Activated CD4-positive, alpha-beta T cell treated with anti-CD3 and anti-CD28 coated beads, Interleukin-2, amount 10 ng/mL, durations not matched to agents 7 days and 5 days (primary cell): ENCODE measurements at places on chromosomes 2 and 18. TPM values are rescaled to one million over a fixed set of nuclear protein-coding genes. Genes with fewer than 3 reads are reported as not detected.

DNA sequence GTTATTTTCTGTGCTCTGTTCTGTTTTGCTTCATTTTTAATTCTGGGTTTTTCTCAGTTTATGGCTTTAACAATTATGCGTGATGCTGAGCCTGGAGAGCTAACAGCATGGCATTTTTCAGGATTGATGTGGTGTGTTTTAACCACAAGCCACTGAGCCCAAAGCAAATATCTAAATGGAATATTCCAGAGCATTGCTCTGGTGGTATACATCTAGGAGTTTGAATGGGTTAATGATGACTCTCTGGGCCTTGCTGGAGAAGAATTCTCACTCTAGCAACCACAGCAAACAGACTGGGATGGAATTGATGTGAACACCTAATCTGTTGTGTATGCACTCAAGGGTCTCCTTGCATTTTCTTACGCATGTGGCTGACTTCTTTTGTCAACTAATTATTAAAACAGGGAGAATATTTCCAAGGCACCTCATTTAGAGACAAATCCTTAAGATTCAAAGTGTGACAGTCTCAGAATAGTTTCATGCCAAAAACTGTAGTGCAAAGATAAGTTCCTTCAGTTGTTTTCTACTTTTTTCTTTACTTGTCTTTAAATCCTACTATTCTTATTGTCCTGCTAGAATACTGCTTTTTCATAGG lies 164.0 kb downstream of the DTNA start:
- DNase-seq: no peak

DNA sequence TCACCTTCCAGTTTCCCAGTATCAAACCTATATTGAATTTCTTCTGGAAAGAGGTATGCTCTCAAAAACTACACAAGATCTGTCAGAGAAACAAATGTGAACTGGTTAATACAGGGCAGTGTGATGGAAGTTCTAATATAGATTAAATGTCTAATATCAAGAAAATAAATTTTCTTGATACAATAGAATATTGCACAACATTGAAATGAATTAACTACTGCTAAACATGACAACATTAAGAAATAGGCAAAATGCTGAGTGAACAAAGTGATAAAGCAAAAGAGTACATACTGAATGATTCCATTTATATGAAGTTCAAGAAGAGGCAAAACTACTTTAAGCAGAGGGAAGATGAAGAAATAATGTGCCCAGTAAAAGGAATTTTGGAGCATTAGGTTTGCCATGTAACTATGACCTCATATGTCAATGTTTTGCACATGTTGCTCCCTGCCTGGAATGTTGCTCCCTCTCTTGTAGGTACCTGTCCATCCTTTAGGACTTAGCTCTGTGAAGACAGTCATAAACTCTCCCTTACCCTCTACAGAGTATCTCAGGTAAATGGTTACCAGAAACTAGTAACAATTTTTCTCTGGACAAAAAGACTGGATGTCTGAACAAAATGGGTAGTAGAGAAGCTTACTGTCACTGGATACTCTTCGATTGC lies 339.0 kb downstream of the RAD51AP2 start:
- DNase-seq: no peak

GRCh38 chr2:6233993-6234392 lies 541.8 kb downstream of the SOX11 start:
- DNase-seq: no peak

DNA sequence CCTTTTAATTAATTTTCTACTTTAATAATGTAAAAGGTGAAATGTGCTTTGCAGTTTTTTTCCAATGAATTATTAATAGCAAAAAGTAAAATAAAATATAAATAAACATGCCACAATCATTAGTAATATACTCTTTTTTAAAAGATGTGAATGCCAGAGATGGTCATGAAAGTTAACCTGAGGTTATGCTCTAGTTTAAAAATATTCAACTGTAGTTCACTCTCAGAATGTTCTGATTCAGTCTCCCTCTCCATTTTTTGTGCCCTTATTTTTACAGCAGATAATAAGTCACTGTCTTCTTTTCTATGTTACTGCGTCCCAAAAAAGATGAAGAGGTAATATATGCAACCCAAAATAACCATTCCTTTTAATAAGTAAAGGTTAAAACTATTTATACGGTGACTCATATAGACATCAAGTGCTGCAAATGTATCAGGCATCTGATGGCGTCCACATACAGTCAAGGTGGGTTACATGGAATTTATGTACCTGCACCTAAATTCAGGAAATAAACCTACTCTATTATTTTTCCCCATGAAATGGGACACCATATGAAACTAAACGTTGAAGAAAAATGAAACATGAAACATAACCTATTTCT lies 153.6 kb upstream of the ZNF804A start:
- DNase-seq: no peak

DNA sequence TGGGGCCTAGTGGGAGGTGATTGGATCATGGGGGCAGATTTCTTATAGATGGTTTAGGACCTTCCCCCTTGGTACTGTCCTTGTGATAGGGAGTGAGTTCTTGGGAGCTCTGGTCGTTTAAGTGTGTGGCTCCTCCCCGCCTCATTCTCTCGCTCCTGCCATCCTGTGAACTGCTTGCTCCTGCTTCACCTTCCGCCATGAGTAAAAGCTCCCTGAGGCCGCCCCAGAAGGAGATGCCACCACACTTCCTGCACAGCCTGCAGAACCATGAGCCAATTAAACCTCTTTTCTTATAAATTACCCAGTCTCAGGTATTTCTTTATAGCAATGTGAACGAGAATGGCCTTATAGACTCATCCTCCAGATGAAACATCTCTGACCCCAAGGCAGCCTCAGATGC lies 101.5 kb downstream of the KCNF1 start:
- no peak for DNase-seq

- no peak for DNase-seq
Measured at GRCh38 chr2:68799140-68800026, 64.8 kb downstream of the ARHGAP25 start.

DNA sequence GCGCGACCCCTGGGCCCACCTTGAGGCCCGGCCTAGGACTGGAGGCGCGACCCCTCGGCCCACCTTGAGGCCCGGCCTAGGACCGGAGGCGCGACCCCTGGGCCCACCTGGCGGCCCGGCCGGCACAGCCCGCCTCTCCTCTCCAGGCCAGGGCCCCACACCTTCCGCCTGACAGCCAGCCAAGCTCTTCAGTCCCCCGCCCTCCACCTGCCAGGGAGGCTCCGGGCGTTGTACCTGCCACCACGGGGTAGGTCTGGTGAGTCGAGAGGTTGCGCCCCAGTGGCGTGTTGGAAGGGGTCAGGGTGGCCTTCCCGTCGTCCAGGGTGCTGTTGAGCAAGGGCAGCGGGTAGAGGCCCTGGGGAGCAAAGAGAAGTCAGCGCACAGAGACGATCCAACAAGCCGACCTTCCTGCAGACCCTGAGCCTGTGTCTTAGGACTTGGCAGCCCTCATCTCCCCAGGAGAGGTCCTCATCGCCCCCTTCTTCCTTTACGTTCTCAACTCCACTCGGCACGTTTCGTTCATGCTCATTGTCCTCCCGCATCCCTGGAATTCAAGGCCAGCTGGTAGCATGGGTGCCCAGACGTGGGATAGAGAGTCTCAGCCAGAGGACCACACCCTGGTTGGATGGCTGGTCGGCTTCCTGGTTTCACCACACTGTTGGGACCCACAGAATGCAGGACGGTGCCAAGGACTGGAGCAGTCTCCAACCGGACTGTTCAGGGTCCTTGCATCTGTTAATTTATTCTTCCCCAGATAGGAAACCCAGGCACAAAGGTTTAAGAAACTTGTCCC lies 42.2 kb downstream of the PAX8 start:
- DNase-seq: no peak

DNA sequence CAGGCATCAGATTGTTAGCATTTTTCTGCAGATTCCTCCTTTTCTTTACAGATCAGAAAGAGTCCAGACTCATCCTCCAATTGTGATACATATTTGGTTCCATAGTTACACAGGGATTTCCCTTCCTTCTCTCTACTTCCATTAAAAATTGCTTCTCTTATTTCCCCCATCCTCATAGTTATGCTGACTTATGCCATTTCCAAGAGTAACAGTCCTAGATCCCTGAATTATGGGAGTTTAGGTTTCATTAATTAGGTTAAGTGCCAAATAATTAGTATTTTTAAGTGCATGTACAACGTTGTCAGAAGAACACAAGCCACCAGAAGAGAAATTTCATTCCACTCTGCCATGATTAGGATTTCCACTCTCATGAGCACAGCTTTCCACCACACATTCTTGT lies 198.5 kb downstream of the BARD1 start:
- DNase-seq: no peak

DNA sequence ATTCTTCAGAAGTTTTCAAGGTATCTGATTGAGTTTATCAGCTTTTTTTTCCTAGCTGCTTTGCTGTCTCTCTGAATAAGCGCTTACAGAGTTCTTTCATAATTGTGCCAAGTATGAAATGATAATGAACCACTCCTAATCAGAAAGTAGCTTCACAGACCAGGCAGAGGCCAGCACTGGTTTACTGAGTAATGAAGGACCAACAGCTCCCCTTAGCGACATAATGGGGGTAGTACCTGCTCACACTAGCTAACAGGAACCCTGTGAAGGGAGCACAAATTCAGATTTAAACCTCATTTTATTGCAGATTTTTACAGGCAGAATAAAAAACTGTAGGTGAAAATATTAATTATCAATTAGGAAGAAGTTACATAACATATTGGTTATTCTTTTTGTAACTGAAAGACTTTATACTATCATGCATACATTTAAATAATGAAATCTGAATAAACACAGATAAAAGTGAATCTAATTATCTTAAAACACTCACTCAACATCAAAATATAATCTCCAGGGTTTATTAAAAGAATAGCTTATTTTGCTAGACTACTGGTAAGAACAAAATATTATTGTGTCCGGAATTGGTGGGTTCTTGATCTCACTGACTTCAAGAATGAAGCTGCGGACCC lies 53.7 kb upstream of the LRRC30 start:
- no peak for DNase-seq

- peak; percentile 43 for DNase-seq
Measured at GRCh38 chr2:48448274-48449061, 81.5 kb upstream of the STON1 start.

GRCh38 chr2:3595404-3595803 lies 492 bp downstream of the COLEC11 start:
- DNase-seq: no peak

DNA sequence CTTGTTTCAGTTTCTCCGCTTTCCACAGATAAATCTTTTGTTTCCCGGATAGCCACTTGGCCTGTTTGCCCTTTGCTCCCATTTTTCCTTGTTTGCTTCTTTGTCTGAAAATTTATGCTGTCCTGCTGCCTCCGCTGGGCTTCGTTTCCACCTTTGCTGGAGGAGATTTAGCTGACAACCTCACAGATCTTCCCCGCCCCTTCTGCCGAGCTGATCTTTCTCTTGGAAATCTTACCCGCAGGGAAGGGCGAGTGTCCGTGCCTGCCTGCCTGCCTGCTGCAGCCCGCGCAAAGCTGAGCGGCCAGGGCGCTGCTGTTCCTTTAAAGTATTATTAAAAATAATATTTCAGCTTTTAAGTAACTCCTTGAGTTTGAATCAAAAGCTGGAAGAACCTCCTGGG lies 1.4 kb upstream of the XRCC5 start:
- no peak for DNase-seq

- peak; percentile 4 for DNase-seq
Measured at GRCh38 chr2:71618327-71619113, 165.2 kb downstream of the DYSF start.

GRCh38 chr2:100990166-100990565 lies 11.9 kb upstream of the RPL31 start:
- DNase-seq: no peak

GRCh38 chr2:118654945-118655344 lies 192.5 kb downstream of the EN1 start:
- DNase-seq: no peak

- DNase-seq: no peak
Measured at GRCh38 chr18:12409469-12409868, 1.7 kb downstream of the PRELID3A start.

DNA sequence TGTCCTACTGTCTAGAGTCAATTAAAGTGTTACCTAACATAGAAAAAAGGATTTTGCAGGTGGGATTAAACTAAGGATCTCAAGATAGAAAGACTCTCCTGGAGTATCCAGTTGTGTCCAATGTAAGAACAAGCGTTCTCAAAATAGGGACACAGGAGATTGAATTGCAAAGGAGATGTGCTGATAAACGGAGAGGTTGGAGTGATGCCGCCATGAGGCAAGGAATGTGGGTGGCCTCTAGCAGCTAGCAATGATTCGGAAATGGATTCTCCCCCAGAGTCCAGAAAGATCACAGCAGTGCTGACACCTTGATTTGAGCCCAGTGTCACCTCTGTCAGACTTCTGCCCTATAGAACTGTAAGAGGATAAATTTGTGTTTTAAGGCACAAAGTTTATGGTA lies 24.1 kb upstream of the IL1RN start:
- DNase-seq: no peak

DNA sequence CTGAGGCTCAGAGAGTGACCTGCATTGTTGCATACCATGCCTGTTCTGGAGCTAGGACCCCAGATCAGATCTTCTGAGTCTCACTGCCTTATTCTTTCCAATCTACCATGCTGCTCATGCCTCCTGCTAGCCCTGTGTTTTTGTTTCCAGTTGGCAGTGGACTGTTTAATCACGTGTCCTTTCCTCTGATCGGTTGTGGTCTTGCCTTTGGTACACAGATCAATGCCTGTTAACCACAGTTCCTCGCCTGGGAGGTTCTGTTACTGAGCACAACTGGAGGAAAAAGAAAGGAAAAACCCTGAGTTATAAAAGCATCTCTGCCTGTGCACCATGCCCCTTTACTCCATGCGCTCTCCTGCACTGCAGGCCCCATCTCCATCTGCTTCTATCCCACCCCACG lies 329.1 kb downstream of the SETBP1 start:
- DNase-seq: no peak

DNA sequence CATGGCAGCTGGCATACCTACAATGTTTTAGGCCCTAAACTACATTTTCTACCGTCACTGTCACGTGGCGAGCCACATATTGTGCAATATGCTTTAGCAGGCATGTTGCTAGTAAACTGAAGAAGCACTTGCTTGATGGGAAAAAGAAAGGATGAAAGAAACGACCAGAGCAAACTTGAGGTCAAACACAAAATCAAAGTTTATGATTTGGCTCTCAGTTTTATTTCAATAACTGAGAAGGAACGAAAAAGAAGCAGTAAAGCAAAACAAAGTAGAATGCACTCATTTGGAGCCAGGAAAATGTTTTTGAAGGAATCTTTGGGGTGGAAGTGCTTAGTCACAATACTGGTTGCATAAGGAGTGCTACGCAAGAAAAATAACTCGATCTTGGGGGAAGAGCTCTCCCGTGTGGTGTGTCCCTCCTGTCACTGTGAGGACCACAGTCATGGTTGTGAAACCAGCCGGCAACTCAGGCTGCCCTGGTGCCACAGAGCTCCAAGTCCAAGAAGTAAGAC lies 349.8 kb downstream of the RBM43 start:
- DNase-seq: no peak

- no peak for DNase-seq
Measured at GRCh38 chr2:207458582-207458981, 71.2 kb upstream of the CREB1 start.

The MAPK4 gene
- not detected for total RNA-seq

The KCNJ3 gene
- not detected for total RNA-seq

The MPPE1 gene
- total RNA-seq: 60.7 TPM

The EIF2B4 gene
- total RNA-seq: 42.2 TPM

The ABCA12 gene
- total RNA-seq: not detected

The FBXO15 gene
- total RNA-seq: 0.89 TPM

The FBXO48 gene
- total RNA-seq: 3.7 TPM

The ERICH2 gene
- total RNA-seq: not detected
